Aorta (tissue), 5 donors: ENCODE measurements at places on chromosomes 2 and 18. TPM values are rescaled to one million over a fixed set of nuclear protein-coding genes. Genes with fewer than 3 reads are reported as not detected.
A peak's percentile ranks its signal among the peaks of the same experiment; 100 is the strongest.

CPLX4 gene
- not detected for total RNA-seq

C2orf66 gene
- total RNA-seq = 0.19 TPM

- no peak for DNase-seq
Measured at GRCh38 chr18:61608316-61608715, 275.1 kb downstream of the CDH20 start.

DNA sequence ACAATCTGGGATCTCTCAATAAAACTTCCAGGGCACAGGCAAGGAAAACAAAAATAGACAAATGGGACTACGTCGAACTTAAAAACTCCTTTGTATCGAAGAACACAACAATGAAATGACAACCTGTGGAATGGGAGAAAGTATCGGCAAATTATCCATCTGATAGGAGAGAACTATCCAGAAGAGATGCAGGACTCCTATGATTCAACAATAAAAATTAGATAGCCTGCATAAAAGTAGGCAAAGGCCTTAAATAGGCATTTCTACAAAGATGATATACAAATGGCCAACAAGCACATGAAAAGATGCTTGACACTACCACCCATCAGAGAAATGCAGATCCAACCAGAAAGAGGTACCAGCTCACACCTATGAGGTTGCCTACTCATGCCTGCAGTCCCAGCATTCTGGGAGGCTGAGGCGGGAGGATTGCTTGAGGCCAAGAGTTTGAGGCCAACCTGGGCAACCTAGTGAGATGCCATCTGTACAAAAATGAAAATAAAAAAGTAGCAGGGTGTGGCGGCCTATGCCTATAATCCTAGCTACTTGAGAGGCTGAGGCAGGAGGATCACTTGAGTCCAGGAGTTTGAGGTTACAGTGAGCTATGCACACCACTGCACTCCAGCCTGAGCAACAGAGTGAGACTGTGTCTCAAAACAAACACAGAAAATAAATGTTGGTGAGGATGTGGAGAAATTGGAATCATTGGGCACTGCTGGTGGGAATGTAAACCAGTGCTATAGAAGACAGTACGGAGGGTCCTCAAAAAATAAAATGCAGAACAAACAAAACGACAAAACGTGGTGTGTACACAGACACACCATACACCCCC lies 21.6 kb downstream of the TWIST2 start:
- no peak for DNase-seq

DNA sequence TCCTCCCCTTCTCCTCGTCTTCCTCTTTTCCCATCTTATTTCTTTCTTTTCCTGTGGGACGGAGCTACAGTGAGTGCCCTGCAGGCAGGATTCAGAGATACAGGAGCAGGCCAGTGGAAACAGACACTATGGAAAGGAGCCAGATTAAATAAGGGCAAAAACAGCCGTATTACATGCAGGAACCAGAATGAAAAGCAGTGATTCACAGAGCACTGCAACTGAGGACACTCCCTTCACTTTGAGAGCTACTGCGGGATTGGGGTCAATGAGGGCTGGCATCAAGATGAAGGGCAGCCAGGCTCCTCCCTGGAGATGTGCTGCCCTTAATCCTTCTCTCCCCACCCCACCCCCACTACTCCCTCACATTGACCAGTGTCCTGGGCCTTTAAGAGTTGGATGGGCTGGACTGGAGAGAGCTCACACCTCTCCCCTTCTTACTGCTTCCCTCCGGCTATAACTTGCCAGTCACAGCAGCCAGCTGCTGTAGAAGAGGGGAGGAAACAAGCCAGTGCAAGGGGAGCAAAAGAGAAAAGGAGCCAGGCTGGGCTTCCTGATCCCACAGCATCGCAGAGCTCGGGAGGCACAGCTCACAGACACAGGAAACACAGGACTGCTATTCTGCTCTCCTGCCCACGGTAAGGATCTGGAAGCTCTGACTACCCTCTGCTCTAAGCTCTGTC lies at the start of gene PLCD4:
PLCD4 (plus strand) TSS at position 464 of the 680 bp plus-strand sequence. CDS start 7,841 bp downstream, outside the sequence.
- DNase-seq = peak; percentile 51

DNA sequence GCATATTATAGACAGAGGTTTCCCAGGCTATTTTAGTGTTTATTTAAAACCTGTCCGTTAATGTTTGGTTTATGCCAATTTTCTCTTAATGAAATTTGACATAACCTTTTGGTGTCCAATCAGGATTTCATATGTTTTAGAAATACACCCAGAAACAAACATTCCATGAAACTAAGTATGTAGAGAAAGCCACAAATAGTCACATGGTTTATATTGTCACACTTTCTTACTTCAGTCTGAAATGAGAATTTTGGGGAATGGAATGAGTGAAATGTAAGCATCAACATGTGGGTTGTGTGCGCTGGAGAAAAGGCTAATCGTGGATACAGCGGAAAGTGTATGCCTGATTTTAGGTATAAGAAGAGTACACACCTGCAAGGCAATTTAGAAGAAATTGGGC lies 277.0 kb upstream of the RAB12 start:
- DNase-seq = no peak

- no peak for DNase-seq
Measured at GRCh38 chr2:100767224-100767653, 52.7 kb upstream of the NPAS2 start.

RGPD4 gene
- 0.39 TPM for total RNA-seq

DNA sequence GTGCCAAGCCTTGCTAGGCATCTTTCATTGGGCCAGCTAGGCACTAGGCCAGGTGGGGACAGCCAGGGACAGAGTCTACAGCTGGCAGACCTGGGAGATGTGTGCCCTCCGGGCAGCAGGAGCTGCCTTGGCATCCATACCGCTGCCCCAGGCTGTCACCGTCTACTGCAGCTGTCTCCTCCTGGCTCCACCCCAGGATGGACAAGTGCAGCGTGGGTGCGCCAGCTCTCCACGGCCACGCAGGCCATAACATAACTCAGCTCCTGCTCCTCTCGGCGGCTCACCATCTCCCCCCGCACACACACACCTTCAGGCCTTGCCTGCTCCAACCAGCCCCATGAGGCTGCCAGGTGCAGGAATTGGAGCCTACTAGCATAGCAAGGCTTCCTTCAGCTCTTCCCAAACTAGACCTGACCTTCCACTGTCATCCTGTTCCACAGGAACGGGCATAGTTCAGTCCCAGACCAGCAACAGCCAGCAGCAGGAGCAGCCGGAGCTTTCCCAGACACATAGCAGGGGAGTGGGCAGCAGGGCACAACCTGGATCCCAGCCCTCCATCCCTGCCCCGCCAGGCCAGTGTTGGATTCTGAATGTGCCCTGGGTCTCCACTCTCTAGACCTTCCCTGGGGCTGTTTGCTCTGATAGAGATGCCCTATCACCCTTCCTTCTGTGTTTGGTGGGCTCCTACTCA lies 2.5 kb upstream of the ADRA2B start:
- DNase-seq = peak; percentile 38

- no peak for DNase-seq
Measured at GRCh38 chr2:47070155-47070919, 84.8 kb downstream of the STPG4 start.

- DNase-seq = no peak
Measured at GRCh38 chr2:126672980-126673605, 17.1 kb downstream of the GYPC start.

- no peak for DNase-seq
Measured at GRCh38 chr18:45197526-45197970, 417.7 kb upstream of the SLC14A2 start.

GRCh38 chr18:23479829-23480505 lies 23.3 kb upstream of the RMC1 start:
- DNase-seq = no peak

- DNase-seq = no peak
Measured at GRCh38 chr2:67873916-67874315, 188.9 kb downstream of the C1D start.

DNA sequence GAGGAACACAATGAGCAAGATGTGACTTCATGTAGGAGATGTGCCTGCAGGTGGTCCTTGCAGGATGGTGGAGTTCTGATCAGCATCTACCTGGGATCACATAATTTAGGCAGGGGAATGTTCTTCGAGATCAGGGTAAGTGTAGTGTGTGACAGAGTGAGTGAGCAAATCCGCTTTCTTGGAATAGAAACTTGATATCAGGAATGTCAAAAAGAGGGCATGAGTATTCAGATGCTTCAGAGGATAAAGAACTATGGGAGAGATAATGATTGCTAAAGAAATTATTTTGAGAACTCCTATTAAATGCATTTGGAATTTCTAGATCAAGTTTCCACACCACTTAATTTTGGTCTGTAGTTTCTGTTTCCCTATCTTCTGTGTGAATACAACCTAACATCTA lies 463.6 kb upstream of the SLC14A2 start:
- DNase-seq = no peak

KIAA2012 gene
- total RNA-seq = not detected

GRCh38 chr2:27965841-27966240 lies 75.3 kb downstream of the BABAM2 start:
- no peak for DNase-seq

DNA sequence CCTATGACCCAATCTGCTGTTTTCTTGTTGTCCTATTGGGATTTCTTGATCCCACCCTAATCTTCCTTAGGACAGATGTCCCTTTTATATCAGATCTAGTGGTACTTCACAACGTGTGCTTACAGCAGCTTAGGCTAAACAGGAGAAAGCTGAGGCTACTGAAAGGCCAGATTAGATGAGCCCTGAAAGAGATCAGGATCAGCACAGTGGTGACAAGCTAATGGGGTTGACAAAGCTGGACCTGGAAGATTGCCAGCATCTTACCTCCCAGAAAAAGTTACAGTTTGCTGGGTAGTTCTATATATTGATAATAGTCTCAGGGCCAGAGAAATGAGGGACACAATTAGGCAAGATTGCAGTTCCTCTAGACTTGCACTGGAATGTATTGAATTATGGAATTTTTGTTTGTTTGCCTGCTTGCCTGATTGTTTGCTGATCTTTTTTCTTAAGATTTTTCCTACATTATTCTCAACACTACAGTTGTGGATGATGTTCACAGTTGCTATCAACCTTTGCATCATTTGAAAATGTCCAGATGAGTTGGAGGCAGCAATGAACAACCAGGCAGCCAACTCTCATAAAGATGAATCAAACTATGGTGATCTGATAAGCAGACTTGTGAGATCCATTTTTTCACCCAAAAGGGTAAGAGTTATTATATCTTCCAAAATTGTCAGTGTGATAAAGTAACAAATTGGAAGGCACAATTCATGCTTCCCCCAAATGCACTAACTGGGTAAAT lies 49.1 kb upstream of the PIK3C3 start:
- no peak for DNase-seq

GRCh38 chr2:119679526-119679837 lies 481 bp downstream of the TMEM177 start:
- DNase-seq = no peak

GRCh38 chr2:132448771-132449170 lies 32.2 kb downstream of the GPR39 start:
- no peak for DNase-seq

SERPINB5 gene
- total RNA-seq = not detected

DNA sequence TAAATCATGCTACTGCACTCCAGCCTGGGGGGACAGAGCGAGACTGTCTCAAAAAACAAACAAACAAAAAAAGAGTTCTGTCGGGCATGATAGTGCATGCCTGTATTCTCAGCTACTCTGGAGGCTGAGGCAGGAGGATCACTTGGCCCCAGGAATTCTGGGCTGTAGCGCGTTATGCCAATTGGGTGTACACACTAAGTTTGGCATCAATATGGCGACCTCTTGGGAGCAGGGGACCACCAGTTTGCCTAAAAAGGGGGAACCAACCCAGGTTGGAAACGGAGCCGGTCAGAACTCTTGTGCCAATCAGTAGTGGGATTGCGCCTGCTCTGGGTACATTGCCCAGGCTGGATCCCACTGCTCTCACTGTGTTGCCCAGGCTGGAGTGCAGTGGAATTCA lies 49.7 kb downstream of the SDC1 start:
- no peak for DNase-seq

CFAP65 gene
- total RNA-seq = not detected

DNA sequence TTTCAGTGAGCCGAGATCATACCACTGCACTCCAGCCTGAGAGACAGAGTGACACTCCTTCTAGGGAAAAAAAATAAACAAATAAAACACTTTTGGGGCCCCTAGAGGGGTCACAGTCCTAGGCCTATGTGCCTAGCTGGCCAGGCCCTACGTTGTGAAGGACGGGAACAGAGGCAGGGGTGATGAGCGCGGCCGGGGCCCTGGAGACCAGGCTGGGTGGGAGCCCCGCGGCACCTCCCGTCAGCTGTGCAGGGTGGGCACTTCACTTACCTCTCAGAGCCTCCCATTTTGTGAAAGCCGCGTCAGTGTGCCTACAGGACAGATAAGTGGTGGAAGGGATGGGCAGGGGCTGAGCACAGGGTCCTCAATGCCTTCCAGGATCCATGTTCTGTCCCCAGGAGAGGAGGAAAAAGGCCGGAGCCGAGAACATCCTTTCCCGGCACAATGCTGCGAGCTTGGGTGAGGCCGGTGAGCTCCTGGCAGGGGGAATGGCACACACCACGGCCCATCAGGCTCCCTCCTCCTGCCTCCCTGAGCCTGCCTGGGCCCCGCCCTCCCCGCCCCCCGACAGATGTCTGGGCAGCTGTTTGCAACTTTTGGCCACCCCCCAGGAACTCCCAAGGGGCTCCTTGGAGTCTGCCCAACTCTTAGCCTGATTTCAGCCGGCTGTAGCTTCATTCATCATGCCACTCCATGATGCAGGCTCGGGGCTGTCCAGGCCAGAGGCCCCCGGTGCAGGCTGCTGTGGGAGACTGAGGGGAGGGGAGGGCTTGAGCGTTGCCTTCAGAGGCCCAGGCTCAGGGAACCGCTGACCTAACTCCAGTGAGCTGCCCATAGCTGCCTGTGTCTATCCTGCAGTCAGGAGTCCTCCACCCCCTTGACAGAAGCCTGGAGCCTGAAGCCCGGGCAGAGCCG lies 196.5 kb downstream of the TFCP2L1 start:
- peak; percentile 80 for DNase-seq

DUSP19 gene
- 7.1 TPM for total RNA-seq

RBKS gene
- 4.7 TPM for total RNA-seq

- no peak for DNase-seq
Measured at GRCh38 chr2:221612800-221613199, 40.7 kb upstream of the EPHA4 start.

DNA sequence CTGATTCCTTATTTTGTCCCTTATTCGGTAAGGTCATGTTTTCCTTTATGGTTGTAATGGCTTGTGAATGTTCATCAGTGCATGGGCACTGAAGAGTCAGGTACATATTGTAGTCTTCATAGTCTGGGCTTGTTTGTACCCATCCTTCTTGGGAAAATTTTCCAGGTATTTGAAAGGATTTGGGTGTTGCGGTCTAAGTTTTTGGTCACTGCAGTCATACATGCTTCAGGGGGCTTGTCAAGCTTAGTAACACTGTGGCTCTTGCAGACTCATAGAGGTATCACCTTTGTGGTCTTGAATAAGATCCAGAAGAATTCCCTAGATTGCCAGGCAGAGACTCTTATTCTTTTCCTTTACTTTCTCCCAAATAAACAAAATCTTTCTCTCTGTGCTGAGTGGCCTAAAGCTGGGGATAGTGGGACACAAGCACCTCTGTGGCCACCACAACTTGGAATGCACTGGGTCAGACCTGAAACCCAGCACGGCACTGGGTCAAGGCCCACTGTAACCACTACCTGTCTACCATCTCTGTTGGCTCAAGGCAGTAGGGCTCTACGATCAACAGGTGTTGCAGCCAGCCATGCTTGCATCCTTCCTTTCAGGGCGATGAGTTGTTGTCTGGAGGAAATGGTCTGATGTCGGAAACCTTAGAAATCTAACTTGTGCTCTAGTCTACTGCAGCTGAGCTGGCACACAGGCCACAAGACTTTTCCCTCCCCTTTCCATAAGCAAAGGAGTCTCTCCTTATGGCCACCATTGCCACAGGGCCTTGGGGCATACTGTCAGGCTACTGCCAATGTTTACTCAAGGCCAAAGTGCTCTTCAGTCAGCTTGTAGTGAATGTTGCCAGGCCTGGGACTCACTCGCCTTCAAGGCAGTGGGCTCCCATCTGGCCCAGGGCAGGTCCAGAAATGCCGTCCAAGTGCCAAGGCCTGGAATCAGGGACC lies 21.5 kb downstream of the IL1RN start:
- no peak for DNase-seq
